ENCODE measurements at places on chromosomes 3 and 15.
A peak's percentile ranks its signal among the peaks of the same experiment; 100 is the strongest.

GRCh38 chr3:140166861-140167599 is 232.0 kb downstream of the CLSTN2 start:
- DNase-seq, result peak; percentile 56

- DNase-seq, result peak; percentile 5
Observed at GRCh38 chr15:48119277-48119676, 1.5 kb upstream of the SLC24A5 start.

GRCh38 chr3:99659032-99659431 is 20.6 kb downstream of the COL8A1 start:
- peak; percentile 100 for DNase-seq

GRCh38 chr15:78201281-78202190 is 32.8 kb downstream of the ACSBG1 start:
- no peak for DNase-seq

GRCh38 chr3:9781978-9782603 is 10.2 kb downstream of the TADA3 start:
- no peak for DNase-seq

DNA sequence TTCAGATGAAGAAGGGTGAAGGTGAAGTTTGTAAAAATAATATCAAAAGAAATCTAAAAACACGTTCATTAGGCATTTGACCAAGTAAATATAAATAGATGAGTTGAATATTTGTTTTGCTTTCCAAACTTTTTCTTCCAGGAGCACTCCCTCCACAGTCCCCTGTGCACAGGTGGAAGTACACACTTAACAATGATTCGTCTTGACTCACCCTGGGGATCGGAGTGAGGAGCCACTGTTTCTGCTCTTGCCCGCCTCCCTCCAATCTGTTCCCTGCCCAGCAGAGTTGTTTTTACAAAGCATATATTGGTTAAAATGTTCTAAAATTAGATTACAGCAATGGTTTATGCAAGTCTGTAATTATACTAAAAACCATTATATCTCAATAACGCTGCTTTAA is 175.1 kb downstream of the PTPRG start:
- DNase-seq, result no peak

DNA sequence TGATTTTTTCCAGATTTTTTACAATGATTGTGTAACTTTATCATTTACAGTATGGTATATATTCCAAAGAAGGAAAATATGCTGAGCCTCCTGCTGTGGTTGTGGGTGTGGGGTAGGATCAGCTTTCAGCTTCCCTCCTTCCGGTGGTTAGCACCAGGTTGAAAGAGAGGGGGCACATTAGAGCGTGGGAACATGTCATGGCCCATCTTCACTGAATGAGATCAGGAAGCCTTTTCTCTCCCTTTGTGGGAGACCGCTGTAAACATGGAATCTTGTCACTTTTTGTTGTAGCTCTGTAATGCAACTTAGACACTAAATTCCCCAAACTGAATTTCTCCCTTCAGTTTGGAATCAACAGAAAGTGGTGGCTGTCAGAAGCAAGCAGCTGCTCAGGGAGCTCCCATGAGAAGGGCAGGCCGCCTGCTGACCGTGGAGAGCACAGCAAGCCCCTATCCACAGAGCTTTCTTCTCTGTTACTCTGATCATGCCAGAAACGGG is 86.7 kb upstream of the LIMD1 start:
- DNase-seq, result peak; percentile 77

Data from fibroblast of lung (primary cell).